ENCODE measurements at places on chromosomes 11 and 22.

GRCh38 chr11:64379160-64379559, 20.2 kb downstream of the RPS6KA4 start:
- no peak for DNase-seq

DNA sequence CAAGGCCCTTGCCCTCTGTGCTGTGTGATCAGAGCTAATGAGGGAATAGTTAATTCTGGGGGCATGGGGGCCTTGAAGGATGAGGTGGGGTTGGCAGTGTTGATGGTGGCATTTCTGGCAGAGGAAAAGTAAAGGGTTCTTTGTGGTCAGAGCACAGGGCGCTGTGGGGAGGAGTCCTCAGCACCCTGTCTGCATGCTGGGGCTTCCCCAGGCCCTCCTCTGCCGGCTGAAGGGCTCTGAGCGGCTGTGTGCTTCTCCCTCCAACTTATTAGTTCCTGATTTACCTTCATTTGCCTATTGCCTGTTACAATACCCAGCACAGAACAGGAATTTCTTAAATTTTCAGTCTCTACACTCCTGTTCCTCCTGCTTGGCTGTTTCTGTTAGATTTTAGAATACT, 122.8 kb downstream of the HIPK3 start:
- DNase-seq: no peak

DNA sequence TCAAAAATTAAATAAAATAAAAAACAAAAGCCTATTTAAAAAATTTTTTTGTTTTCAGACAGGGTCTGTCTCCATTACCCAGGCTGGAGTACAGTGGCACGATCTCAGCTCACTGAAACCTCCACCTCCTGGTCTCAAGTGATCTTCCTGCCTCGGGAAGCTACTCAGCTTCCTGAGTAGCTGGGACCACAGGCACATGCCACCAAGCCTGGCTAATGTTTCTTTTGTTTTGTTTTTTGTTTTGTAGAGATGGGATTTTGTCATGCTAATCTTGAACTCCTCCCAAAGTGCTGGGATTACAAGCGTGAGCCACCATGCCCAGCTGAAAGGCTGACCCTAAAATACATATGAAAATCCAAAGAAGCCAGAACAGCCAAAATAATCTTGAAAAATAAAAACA, 20.4 kb upstream of the L3MBTL2 start:
- no peak for DNase-seq

DNA sequence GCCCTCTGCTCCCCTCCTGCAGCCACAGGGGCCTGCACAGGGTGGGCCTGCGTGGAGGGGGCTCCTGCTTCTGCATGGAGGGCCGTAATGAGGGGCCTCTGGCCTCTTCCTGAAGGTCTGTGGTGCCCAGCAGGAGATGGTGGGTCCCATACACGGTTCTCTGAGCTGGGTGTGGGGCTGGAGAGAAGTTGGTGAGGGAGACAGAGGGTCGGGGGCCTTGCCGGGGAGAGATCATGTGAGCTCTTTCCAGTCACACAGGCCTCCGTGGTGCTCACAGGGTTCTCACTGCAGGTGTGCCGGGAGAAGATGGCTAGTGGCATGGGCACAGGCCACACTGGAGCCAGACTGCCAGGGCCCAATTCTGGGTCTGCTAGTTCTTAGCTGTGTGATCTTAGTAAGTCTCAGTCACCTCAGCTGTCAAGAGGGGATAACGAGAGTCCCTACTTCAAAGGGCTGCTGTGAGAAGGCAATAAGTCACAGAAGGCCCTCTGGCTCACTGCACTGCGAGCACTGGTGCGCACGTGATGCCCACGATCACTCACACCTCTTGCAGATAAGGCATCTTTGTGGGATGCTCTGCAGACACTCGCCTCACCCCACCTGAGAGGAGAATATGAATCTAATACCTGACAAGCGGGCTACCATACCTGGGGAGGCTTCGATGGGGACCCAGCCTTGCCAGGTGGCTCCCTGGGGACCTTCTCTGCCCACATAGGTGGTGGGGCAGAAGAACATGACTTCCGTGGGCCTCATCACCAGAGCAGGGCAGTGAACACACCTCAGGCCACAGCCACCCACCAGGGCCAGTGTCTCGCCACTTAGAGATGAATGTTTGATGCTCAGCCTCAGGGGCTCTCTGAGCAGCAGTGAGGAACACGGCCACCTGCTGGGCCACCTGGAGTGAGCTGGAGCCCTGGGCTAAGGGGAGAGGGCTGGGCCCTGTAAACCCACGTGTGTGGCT, 14.5 kb downstream of the KCNC1 start:
- no peak for DNase-seq

GRCh38 chr11:117601006-117601708, 195.9 kb downstream of the DSCAML1 start:
- peak; percentile 60 for DNase-seq

- no peak for DNase-seq
Observed at GRCh38 chr11:5362017-5362625, 10.8 kb downstream of the OR51B6 start.

GRCh38 chr11:58958500-58958899, 19.2 kb downstream of the GLYATL1 start:
- no peak for DNase-seq

DNA sequence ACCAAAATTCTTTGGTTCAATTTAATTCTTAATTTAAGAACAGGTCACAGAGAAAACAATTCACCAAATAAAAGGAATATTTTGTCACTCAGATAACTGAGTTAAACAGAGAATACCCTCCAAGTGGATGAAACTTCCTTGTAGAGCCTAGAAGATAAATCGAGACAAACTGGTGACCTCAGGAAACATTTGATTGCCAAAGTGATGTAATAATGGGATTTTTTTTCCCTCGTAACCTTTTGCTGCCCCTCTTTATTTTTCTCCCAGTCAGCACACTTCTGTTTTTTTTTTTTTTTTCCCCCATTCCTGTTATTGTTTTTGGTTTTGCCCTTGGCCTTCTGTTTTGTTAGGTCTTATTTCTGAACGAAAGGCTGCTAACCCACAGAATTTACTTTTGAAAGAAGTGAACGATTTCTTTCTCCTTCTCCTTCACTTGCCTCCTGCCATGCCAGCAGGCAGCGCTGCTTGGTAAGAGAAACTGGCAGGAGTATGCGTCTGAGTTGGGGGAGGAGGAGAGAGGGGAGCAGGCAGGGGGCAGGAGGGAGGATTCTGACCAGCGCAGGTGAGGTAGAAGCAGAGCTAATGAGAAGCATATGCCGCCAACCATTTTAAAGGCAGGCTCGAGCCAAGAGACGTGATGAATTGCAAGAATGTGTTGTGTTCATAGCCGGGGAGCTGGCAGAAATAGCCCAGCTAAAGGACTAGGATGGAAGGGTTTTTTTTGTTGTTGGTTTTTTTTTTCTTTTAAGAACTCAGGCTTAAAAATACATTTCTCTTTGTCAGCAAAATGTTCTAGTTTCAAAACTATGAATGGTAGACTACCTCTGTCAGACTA, 121.9 kb upstream of the MTMR2 start:
- DNase-seq: no peak

- DNase-seq: no peak
Observed at GRCh38 chr11:8786933-8787332, 104.3 kb downstream of the RPL27A start.

DNA sequence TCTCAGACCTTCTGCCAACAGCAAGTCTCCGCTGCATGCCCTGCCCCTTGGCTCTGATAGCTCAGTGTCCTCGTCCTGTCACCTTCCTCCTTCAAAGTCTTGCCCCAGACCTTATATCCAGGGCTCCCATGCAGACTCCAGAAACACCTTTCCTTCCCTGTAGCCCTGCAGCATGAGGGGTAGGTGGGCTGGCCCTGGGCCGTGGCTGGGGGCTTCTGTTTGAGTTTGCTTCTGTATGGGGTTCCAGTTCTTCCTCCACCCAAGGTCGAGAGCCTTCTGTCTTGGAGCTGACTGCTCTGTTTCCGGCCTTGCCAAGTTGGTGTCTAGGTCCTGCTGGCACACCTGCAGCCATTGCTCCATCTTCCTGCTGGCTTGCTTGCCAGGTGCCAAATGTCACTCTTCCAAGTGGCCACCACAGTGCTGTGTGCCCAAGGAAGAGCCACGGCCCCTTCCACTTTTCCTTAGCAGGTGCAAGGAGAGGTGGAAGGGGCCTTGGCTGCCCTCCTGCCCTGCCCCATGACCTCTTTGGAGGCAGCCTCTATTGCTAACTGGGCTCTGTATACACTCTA, 74.8 kb upstream of the NECTIN1 start:
- DNase-seq: no peak

GRCh38 chr22:35995348-35995747, 33.3 kb downstream of the RBFOX2 start:
- no peak for DNase-seq

GRCh38 chr22:17734187-17734586, 40.1 kb downstream of the BID start:
- DNase-seq: no peak

DNA sequence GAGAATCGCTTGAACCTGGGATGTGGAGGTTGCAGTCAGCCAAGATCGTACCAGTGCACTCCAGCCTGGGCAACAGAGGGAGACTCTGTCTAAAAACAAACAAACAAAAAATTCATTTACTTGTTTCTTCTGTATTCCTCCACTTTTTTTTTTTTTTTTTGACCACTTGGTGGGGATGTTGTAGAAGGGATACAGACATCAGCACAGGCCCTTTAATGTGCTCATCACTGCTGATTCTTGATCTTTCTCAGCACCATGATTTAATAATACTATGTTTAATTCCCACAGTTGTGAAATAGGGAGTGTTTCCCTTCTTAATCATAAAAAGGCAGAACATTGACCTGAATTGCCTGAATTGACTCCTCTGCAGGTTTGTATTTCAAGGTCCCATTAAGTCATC, 4.5 kb downstream of the TTC9C start:
- no peak for DNase-seq

DNA sequence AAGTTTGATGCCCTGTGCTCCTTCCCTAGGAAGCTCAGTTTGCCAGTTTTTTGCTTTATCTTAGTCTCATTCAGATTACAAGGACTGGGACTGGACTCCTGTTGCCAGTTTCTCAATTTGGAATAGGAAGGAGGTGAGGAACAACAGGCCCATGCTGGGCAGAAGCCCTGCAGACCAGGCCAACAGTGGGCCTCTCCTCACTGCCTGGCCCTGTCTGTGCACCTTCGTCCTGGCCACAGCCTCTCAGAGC, 23.7 kb downstream of the MED15 start:
- no peak for DNase-seq

DNA sequence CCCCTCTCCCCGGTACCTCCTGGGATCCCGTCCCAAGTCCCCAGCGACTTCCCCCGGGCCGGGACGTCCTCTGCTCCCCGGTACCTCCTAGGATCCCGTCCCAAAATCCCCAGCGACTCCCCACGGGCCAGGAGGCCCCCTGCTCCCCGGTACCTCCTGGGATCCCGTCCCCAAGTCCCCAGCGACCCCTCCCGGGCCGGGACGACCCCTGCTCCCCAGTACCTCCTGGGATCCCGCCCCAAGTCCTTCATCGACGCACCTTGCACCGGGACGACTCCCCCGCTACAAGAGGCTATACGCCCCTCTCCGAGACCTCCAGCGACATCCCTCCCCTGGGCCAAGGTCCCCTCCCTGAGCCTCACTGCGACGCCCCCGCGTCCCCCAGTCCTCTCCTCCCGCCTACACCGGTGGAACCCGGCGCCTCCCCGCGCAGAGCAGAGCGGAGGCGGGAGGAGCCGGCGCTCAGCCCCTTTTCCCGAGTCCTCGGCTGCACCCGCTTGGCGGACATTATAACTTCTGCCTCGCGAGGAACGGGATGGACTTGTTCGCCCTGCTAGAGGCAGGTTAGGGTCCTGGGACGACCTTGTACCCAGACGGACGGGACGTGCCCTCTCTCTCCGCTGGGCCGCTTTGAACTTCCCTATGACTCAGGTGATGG, 912 bp downstream of the KREMEN1 start:
- peak; percentile 10 for DNase-seq

- no peak for DNase-seq
Observed at GRCh38 chr11:30730011-30730410, 143.9 kb upstream of the MPPED2 start.

DNA sequence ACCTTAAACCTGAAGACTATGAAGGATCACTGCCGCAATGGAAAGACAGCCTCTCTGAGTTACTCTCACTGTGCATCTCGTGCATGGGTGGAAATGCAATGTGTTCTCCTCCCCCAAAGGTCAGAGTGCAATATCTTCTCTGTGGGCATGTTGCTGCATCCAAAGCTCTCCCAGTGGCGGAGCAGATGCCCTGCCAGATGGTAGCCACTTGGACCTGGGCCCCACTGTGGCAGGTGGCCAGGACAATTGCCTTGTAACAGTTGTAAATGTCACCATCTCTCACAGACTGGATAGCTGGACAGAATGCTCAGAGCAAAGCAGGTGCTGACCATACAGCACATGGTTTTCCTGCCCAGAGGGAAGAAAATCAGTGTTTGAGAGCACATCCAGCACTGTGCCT, 542.0 kb downstream of the FAM181B start:
- no peak for DNase-seq

- DNase-seq: no peak
Observed at GRCh38 chr11:34259087-34259486, 98.7 kb downstream of the ABTB2 start.

DNA sequence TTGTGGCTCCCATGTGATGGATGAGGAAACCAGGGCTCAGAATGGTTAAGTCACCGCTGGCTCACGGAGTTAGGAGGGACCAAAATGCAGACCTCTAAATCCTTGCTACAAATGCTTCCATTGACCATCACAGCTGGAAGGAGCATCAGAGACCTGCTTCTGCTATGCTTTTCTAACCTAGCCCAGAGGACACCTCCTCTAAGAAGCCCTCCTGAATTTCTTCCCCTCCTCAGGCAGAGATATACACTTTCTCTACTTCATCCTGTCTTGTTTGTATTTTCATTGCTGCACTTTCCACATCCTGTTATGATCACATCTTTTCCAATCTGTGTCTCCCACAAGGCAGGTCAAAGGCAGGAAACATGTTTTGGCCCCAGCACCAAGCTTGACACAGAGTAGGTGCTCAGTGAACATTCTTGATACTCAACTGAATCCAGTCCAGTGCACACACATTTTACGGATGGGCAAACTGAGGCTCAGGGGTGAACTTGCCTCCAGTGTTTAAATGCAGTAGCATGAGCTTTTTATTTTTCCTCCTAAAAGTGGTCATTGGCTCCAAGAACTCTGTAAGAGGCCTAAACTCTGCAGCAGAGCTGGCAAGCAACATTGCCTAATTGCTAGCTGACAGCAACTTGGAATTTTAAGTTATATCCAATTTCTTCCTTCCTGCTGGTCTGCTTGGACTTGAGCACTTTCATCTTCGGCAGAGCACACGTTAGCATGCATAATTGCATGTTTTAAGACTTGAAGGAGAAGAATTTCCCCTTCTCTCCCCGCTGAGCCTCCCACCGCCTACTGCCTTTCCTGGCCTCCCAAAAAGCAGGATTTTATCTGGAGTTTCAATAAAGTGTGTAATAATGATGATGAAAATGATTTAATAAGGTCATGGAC, 12.7 kb downstream of the SCUBE1 start:
- DNase-seq: no peak

GRCh38 chr11:944711-945470, 19.2 kb downstream of the AP2A2 start:
- DNase-seq: no peak

- no peak for DNase-seq
Observed at GRCh38 chr22:35128637-35129036, 62.7 kb downstream of the ISX start.

GRCh38 chr22:23524226-23524625, 55.9 kb downstream of the IGLL1 start:
- DNase-seq: no peak
